Activated T-helper 1 cell treated with anti-CD3 and anti-CD28 coated beads, Interleukin-12 subunit alpha, Interleukin-12 subunit beta, Interleukin-2, Interleukin-4 antibody, amounts not matched to agents 30 ng/mL and 10 ng/mL and 1 ng/mL, durations not matched to agents 14 hours and 24 hours and 36 hours (primary cell): ENCODE measurements at places on chromosomes 12 and 14. TPM values are rescaled to one million over a fixed set of nuclear protein-coding genes. Genes with fewer than 3 reads are reported as not detected.

Gene GALNT16
- total RNA-seq: 0.02 and 0.05 TPM in 2 replicates

Gene AQP5
- not detected in 2 replicates for total RNA-seq

Gene MUCL1
- total RNA-seq: not detected in 2 replicates

Gene OVCH1
- total RNA-seq: not detected in 2 replicates

Gene HOTAIR
- total RNA-seq: not detected in 2 replicates

Gene ETFRF1
- 9.7 and 10.4 TPM in 2 replicates for total RNA-seq

Gene KRT7
- 15.5 and 21.2 TPM in 2 replicates for total RNA-seq

Gene PCNX4
- total RNA-seq: 41.6 and 46.7 TPM in 2 replicates

Gene NOVA1
- total RNA-seq: 0.13 TPM in 1 of 2 replicates, not detected in the other

Gene SLC4A8
- total RNA-seq: 2.4 and 2.6 TPM in 2 replicates

Gene LRP10
- total RNA-seq: 44.6 and 46.0 TPM in 2 replicates

Gene RNASE7
- not detected in 2 replicates for total RNA-seq

Gene ACTR6
- 29.8 and 35.4 TPM in 2 replicates for total RNA-seq

Gene SPIC
- not detected in 2 replicates for total RNA-seq

Gene VPS37B
- total RNA-seq: 12.7 and 14.3 TPM in 2 replicates

Gene NR4A1
- total RNA-seq: 52.7 and 60.3 TPM in 2 replicates

Gene AKAP5
- total RNA-seq: 1.1 and 1.5 TPM in 2 replicates

Gene FGF6
- not detected in 2 replicates for total RNA-seq

Gene SLCO1B1
- total RNA-seq: not detected in 2 replicates

Gene ADGRD1
- total RNA-seq: 0.18 and 0.59 TPM in 2 replicates

Gene RPL36AL
- 224 and 237 TPM in 2 replicates for total RNA-seq

Gene BLOC1S1
- total RNA-seq: 62.5 and 64.8 TPM in 2 replicates

Gene IAPP
- not detected in 2 replicates for total RNA-seq

Gene PRH1
- 18.4 and 19.6 TPM in 2 replicates for total RNA-seq

Gene IL31
- total RNA-seq: 5.5 and 6.6 TPM in 2 replicates

Gene SLC39A5
- total RNA-seq: 0.54 and 1.4 TPM in 2 replicates

Gene GLS2
- total RNA-seq: 1.5 and 2.6 TPM in 2 replicates

Gene ALX1
- total RNA-seq: not detected in 2 replicates

Gene TAS2R7
- not detected in 2 replicates for total RNA-seq

Gene CAPZA3
- not detected in 2 replicates for total RNA-seq

Gene FOXG1
- total RNA-seq: not detected in 2 replicates

Gene C14orf132
- total RNA-seq: 0.20 and 0.21 TPM in 2 replicates

Gene TGFB3
- 2.2 and 3.0 TPM in 2 replicates for total RNA-seq

Gene LMO3
- total RNA-seq: not detected in 2 replicates

Gene MDGA2
- not detected in 2 replicates for total RNA-seq

Gene KRT82
- not detected in 2 replicates for total RNA-seq

Gene P2RX2
- not detected in 2 replicates for total RNA-seq

Gene TAS2R8
- not detected in 2 replicates for total RNA-seq

Gene FRMD6
- total RNA-seq: 5.9 and 6.1 TPM in 2 replicates

Gene C12orf50
- total RNA-seq: 0.07 TPM in 1 of 2 replicates, not detected in the other

Gene STAC3
- total RNA-seq: 3.1 and 4.2 TPM in 2 replicates

Gene KIF5A
- total RNA-seq: 2.4 TPM in 2 replicates

Gene CHGA
- total RNA-seq: not detected in 2 replicates

Gene ACOT4
- total RNA-seq: 1.1 and 1.9 TPM in 2 replicates

Gene KLRK1
- not detected in 2 replicates for total RNA-seq

Gene PTPRQ
- total RNA-seq: not detected in 2 replicates

Gene NOS1
- not detected in 2 replicates for total RNA-seq

Gene PZP
- total RNA-seq: not detected in 2 replicates

Gene NAV3
- not detected in 2 replicates for total RNA-seq

Gene SPX
- 0.49 and 1.0 TPM in 2 replicates for total RNA-seq
